Anterior cingulate cortex (tissue), 58 donors: ENCODE measurements at places on chromosomes 3 and 15.
A peak's percentile ranks its signal among the peaks of the same experiment; 100 is the strongest.

DNA sequence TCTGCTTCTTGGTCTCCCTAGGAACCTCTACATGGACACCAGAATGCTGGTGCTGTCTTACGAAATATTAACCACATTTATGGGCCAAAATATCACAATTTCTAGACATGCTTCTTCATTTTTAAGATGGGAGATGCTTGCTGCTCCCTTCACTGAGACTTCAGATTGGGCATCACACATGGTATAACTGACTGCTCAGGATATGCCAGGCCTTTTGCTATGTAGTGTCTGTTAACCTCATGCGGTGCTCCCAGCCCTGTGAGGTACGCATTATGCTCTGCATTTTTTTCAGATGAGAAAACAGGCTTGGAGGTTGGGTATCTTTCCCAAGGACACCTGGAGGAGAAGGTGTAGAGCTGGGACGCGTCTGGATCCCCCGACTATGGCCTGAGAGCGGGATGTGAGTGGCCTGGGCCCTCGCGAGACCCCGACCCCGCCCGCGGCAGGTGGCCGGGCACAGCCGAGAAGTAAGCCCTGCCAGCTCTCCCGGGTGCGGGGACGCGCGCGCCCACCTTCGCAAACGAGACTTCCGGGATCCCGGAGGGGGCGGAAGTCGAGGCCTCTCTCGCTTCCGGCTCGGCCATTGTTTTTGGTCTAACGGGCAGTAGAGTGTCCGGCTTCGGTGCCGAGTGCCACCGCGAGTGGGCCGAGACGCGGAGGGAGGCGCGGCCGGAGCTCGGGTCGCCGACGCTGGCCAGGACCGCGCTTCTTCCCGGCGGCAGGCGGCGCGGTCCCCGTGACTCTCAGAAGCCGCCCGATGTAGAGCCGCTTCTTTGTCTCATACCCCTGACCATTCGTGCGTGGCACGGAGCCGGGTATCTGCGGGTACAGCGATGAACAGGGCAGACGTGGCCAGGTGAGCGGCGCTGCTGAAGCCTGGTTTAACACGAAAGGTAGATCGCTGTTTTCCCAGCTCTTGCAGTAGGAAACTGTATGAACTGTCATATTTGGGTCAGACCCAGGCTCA is at the start of gene ZKSCAN7:
Gene ZKSCAN7, plus strand, starts transcription at position 568 of the 967 bp plus-strand sequence. CDS start 1,855 bp downstream, outside the sequence.
- peak; percentile 47 for DNase-seq

DNA sequence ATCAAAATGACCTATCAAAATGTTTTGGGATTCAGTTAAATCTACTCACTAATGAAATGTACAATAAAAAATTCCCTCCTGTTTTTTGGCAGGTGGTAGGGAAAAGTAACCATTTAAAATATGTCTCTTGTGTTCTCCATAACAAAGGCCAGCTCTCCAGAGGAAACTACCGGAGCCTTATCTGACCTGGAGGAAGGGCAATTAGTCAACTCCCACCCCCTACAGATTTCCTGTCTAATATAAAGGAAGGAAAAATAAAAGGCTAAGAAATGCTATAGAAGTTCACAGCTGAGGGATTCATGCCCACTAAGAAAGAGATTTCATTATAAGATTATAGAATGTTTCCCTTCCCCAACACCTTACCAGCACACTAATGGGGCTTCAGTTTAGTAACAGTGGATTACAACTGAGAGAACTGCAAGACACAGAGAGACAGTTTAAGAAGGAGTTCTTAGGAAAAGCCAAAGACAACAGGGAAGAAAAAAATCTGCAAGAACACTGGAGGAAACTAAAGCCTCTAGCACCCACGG is 376.5 kb upstream of the KCNMB2 start:
- no peak for DNase-seq

DNA sequence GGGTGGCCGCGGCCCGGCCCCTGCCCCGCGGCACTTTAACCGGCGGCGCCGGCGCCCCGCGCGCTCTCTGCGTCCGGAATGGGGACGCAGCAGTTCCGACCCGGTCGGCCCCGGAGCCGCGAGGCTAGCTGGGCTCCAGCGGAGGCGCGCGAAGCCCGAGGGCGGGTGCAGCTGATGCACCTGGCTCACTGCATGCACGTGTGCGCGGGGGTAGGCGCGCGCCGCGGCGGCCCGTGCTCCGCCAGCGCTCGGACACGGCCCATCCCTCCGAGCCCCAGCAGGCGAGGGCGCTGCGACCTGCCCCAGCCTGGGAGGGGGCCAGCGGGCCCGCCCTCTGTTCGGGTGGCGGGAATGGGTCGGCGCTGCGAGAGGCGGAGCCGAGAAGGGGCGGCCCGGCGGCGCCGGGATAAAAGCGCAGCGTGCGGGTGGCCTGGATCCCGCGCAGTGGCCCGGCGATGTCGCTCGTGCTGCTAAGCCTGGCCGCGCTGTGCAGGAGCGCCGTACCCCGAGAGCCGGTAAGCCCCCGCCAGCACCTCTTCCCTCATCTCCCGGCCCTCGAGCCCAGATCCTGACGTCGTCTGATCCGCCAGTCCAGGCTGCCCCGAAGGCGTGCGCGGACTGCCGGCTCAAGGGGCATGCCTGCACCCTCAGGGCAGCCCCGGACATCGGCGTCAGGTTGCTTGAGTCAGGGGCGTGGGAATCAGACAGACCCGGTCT is at the start of the genes CHDH and IL17RB:
Gene CHDH, minus strand, starts transcription at position 286 of the 717 bp plus-strand sequence. CDS start 22,411 bp downstream, outside the sequence.
Gene IL17RB, plus strand, starts transcription at position 435 of the 717 bp plus-strand sequence. Its CDS starts 21 bp downstream, at position 456.
- peak; percentile 56 for DNase-seq

DNA sequence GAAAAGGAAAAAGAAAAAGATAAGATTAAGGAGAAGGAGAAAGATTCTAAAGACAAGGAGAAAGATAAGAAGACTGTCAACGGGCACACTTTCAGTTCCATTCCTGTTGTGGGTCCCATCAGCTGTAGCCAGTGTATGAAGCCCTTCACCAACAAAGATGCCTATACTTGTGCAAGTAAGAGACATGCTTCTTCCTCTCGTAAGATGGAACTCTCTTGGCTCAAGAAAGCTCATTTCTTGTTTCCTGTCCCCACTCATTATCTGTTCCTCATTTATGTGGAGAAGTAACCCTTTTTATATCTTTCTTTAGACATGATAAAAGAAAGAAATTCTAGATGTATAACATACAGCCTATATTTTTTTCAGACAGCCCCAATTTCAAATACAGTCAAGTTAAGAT is 101.4 kb downstream of the KLHL25 start:
- no peak for DNase-seq
